ENCODE measurements at places on chromosomes 6 and 20.

GRCh38 chr6:170092826-170093225 is 198.1 kb downstream of the DLL1 start:
- no peak for DNase-seq

DNA sequence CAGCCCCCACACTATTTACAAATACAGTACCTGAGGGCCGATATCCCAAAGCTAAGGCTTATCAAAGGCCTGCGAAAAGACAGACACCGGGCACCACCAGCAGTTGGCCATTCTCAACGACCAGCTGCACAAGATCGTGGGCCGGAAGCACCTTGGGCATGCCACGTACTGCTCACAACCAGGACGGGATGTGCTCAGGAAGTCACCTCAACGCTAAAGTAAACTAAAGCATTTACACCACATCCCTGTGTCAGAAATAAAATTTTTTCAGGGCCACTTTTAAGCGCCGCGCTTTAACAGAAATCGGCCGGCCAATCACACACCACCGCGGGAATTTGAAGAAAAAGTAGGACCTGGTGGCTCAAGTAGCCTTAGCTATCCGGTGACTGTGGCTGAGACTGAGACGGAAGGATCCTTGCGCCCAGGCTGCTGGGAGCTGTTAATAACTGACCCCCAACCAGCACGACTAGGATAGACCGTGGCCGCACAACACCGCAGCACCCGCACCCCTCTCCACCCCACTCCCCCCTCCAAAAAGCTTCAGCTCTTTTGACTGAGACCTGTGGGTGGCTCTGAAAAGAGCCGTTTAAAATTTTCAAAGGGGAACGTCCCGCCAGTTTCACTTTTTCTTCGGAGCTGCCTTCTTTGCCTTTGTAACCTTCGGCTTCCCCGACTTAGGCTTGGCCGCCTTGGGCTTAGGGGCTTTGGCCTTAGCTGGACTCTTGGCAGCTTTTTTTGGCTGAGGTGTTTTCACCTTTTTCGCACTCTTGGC is 131.2 kb upstream of the BTN3A2 start:
- peak; percentile 78 for DNase-seq

GRCh38 chr6:137783710-137784109 is 83.3 kb upstream of the TNFAIP3 start:
- DNase-seq, result no peak

- no peak for DNase-seq
These were observed 5.6 kb upstream of the MYT1 start for GRCh38 chr20:64158346-64159285.

GRCh38 chr20:34558320-34559218 is at the start of gene MAP1LC3A:
MAP1LC3A (plus strand) TSS chr20:34558718; CDS start chr20:34558869, 151 bp downstream.
- DNase-seq, result peak; percentile 96

GRCh38 chr6:157987788-157988699 is 6.4 kb downstream of the SYNJ2 start:
- no peak for DNase-seq

DNA sequence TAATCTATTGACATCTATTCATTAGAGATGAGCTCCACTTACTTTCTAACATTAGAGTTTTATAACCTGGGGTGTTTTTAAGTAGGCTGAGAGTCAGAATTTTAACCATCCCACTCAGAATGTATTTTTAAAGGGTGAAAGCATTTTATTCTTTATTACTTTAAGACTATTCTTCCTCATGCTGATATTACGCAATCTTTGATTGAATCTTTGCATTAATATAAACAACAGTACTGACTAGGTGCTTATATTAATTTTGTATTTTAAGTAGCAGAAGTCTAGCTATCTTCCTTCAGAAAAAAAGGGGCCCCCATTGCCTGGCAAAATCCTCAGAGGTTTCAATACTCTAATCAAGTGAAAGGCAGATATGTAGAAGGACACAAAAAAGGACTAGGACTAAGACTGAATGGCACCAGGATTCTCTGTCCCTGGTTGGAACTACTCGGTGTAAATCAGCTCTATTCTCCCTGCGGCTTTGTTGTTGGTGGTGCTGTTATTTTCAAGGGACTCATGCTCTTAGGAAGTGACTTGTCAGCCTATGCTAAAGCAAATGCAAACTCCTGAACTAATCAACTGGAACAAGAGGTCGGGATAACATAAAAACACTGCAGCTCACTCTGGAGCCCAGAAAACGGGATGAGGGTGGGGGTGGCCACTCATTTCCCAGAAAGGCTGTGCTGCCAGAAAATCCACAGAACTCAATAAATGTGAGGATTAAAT is 1324.4 kb downstream of the GRIK2 start:
- no peak for DNase-seq

DNA sequence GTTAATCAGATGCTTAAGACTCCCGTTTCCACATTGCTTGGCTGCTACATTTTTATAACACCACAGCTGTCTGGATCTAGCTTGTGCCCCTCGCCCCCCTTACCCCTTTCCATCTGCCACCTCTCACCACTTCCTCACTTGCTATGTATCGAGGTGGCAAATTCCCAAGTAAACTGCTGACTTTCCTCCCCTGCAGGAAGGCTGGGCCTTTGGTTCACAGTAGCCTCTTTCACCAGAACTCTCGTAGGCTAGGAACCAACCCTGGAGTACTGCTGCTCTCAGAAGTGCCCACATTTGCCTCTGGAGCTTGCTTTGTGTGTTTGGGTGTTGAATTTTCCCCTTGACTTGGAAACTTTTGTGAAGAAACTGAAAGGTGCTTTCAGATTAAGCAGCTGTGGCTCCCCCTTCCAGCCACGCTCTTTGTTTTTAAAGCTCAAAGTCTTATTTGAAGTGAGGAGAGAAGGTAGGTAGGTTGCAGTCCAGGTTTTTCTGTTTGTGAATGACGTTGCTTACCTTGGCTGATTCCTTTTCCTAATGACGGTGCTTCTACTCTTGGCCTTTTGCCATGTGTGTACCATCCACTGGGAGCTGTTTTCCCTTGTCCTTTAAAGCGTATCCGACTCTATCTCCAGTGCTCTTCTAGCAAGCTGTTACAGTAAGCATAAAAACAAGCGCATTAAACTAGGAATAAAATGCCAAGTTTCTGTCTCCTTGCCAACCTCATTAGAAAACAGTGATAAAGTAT is 90.4 kb downstream of the CARMIL1 start:
- peak; percentile 60 for DNase-seq

DNA sequence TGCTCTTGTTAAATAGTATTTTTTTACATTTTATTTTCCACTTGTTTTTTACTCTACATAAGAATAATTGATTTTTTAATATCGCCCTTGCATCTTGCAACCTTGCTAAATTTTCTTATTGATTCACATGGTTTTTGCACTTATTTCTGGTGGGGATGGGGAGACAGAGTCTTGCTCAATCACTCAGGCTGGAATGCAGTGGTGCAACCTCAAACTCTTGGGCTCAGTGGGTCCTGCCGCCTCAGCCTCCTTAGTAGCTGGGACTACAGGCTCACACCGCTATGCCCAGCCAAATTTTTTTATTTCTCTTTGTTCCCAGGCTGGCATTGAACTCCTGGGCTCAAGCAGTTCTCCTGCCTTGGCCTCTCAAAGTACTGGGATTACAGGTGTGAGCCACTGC is 30.3 kb downstream of the LIN28B start:
- no peak for DNase-seq
